ENCODE measurements at places on chromosomes 5 and 9.

DNA sequence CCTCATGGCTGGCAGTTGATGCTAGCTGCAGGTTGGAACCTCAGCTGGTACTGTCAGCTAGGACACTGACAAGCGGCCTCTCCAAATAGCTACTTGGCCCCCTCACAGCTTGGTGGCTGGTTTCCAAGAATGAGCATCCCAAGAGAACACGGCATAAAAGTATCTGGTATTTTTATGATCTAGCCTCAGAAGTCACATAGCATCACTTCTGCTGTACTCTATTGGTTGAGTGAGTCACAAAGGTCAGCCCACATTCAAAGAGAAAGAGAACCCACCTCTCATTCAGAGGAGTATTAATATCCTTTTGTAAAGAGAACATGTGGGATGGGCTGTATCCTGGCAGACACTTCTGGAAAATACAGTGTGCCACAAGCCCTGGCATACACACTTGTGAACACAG lies 6.0 kb upstream of the SIL1 start:
- no peak for DNase-seq

DNA sequence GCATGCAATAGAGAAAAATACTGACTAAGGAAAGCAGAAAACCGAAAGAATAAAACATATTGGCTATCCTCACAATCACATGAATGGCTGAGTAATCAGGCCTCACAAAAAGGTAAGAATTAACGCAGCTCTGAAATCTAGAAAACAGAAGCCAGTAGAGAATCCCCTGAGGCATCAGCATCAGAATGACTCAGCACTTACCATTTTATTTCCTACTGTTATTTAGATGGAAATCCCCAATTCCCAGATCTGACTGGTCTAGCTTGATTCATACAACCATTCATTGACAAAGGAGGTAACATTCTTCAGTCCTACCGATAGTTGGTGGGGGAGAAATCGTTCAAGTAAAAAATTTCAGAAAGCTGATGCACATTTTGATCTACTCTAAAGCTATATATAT lies 1408.4 kb upstream of the WWC1 start:
- no peak for DNase-seq

- no peak for DNase-seq
These were observed 34.9 kb downstream of the EXD3 start for GRCh38 chr9:137387891-137388560.

DNA sequence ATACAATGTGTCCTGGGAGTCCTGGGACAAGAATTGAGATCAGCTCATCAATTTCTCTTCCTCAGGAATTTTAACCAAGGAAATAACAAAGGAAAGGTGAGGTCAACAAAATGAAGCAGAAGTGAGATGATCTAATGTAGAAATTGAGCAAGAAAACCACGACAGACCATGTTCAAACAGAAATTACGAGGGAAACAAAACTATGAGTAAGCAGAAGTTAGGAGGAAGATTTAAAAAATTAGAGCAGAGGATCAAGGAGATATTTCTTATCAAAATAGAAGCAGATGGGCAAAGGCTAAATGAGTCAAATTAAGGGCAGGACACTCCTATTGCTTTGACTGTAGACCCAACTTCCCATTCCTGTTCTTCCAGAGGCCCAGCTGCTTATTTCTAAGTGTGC lies 97.4 kb downstream of the HINT1 start:
- DNase-seq: no peak

- DNase-seq: no peak
These were observed 243.3 kb downstream of the SEC61B start for GRCh38 chr9:99465231-99465907.

- DNase-seq: no peak
These were observed 552.8 kb downstream of the SEMA5A start for GRCh38 chr5:8993031-8993430.

DNA sequence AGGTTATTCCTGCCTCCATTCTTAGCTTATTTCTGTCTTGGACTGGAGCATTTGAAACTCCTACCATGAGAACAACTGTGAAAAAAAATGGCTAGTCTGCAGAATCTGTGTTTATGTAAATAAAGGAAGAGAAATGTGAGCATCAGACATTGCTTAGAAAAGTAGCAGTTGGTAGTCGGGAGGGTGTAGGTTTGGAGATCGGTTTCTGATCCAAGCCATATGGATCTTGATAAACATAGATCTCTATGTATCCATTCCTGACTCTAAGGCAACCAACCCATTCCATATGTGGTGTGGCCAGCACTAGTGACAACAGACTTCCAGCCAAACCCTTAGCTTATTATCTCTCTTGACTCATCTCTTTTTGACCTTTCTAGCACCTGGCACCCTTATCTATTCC lies 127.1 kb downstream of the NMUR2 start:
- no peak for DNase-seq

- no peak for DNase-seq
These were observed 1.1 kb downstream of the POU4F3 start for GRCh38 chr5:146339715-146340259.

GRCh38 chr9:112546149-112547012 lies 59.8 kb downstream of the KIAA1958 start:
- DNase-seq: peak; percentile 3

- no peak for DNase-seq
These were observed 53.4 kb downstream of the PTCH1 start for GRCh38 chr9:95463148-95464060.

DNA sequence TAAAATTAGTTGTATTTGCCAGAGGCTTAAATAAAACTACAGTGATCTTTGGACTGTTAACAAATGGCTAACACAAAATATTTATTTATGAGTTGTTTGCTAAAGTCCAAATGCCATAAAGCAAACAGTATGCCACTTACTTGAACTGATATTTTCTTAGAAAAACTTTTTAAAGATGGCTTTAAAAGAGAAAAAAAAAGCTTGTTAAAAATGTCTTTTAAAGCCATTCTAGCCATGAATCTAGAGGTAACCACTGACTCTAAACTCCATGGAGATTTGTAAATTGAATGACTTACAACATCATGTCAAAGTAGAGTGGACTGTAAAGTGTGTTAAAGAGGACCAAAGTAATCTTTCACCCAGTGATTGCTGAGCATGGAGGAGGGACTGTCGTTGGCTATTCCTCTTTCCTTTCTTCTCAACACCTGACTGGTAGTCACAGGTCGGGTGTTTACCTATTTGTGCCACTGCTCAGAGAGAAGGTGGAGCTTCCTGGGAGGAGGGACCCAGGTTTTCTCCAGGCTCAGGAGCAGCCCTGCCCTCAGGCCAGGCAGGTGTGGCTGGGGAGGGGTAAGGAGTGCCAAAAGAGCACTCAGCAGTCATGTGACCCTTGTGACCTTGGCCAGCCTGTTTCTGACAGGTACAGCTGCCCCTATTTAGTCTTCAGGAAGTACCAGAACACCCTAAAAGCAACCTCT lies 69.1 kb upstream of the TJP2 start:
- peak; percentile 24 for DNase-seq

DNA sequence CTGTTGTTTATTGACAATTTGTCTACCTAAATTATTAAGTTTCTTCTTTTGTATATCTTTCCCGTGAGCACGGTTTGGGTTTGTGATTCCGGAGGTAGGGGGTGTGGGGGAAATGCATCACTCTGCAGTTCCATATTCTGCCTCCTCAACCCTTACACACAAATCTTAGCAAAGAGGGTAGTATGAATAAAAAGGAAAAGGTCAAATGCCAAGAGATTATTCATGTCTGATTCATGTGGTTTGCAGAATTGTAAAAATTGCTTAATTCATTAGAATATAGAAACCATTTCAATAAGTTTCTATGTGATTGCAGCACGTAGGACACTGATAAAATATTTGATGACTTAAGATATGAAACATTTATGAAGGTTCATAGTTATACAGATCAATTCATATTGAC lies 601.9 kb downstream of the SEMA5A start:
- DNase-seq: no peak

DNA sequence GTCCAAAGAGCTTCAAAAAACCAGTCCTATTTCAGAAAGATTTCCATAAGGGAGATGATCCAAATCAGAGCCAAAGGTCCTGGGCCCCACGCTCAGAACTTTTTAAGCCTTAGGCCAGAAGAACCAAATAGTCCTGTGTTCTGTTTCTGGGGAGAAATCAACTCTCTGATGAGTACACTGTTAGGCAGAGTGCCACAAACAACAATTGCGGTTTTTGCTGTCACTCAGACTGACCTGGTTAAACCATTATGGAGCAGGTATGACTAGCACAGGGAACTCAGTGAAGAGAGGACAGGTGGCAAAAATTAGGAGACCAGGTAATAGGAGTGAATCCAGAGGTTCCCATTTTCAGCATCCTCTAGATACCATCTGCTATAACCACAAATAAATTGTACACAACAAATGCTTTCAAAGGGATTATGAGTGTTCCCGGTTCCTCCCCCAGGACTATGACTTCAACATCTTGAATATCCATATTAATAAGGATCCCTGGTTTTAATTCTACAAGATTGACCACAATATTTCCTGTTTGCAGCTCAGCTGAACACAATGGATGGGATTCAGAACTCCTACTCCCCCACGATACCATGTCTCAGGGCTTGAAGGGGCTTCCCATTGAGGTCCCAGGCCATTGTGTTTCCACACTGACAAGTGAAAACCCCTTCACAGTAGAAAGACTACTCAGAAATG lies 52.1 kb upstream of the FREM1 start:
- DNase-seq: no peak

- DNase-seq: no peak
These were observed 10.4 kb upstream of the MAPK9 start for GRCh38 chr5:180302256-180302655.

DNA sequence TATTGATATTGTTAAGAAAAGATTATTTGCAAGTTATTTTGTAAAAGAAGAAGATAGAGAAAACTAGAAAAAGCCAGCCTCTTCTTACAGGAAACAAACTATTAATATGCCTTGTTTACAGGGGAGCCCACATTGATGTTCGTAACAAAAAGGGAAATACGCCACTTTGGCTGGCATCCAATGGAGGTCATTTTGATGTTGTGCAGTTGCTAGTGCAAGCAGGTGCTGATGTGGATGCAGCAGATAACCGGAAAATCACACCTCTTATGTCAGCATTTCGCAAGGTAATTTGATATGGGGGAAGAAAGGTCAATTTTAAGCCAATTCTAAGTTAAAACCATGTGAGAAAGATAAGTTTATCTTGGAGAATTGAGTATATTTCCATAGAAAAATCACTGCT lies 37.6 kb upstream of the EIF4EBP3 start:
- DNase-seq: no peak

- DNase-seq: peak; percentile 16
These were observed 136.3 kb downstream of the TMEM232 start for GRCh38 chr5:110590187-110590586.

- no peak for DNase-seq
These were observed 90.0 kb downstream of the RMI1 start for GRCh38 chr9:84070590-84070989.

- DNase-seq: no peak
These were observed 97.5 kb downstream of the MLLT3 start for GRCh38 chr9:20524776-20525175.

DNA sequence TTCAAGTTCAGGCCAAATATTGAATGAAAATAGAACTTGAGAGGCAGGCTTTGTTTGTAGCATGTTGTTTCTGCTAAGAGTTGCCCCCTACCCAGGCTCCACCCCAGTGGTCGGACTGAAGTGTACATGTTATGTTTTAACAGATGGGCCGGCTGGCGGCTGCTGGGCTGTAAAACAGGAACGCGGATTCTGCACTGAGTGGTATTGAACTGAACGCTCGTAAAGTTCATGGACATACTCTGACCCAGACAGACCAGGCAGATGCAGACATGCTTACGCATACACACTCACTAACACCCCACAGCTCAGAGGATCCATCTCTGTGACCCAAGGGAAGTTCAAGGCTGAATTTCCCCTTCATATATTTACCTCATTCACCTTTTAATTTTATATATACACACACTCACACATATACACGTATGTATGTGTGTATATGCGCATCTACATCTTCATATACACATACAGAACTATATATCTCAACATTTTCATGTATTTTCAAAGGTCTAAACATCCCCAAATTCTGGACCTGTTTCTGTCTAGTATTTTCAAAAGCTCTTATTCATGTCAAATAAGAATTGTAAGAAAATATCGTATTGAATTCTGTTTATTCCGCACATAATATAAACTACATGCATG lies 1.4 kb downstream of the MARCHF3 start:
- DNase-seq: peak; percentile 64

GRCh38 chr5:159712672-159713071 lies 203.6 kb upstream of the ADRA1B start:
- DNase-seq: no peak

GRCh38 chr9:125475385-125475784 lies 213.8 kb downstream of the GAPVD1 start:
- DNase-seq: no peak
